Astrocyte of the cerebellum (primary cell): ENCODE measurements at places on chromosomes 7 and 10.
A peak's percentile ranks its signal among the peaks of the same experiment; 100 is the strongest.

GRCh38 chr10:30527623-30528428, 93.8 kb downstream of the MAP3K8 start:
- no peak for DNase-seq

DNA sequence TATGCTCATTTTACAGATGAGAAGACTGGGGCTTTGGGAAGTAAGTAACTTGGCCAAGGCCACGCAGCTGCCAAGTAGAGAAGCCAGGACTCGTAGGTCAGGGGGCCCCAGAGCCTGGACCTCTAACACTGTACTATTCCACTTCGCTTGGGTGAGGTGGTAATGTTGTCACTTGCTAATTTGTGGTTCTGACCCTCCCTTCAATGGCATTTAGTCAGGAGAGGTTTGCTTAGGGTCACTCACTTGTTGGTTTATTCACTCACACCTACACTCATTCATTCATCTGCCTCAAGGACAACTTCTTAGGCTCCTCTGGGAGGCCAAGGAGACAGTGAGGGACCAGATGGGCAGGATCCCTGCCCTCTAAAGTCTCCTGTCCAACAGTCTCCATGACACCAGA, 21.3 kb downstream of the BTBD16 start:
- DNase-seq, result no peak

GRCh38 chr10:60427709-60428386, 38.2 kb upstream of the ANK3 start:
- DNase-seq, result no peak

DNA sequence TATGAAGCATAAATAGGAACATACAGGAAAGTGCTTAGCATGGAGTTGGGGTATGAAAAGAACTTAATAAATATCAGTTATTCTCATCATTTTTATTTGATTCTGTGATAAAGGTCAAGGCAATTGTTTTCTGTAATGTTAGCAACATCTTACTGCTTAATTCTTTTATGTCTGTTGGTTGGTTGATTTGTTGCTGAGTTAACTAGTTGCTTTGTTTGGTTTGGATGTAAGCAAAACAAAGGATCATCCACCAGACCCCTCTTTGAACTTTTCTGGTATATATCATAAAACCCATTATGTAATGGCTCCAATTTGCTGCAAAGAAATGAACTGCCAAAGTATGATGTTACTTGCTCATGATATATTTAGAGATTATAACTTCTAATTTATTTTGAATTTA, 44.5 kb downstream of the CH25H start:
- no peak for DNase-seq

- DNase-seq, result no peak
Observed at GRCh38 chr7:128837521-128837921, 7.3 kb downstream of the FLNC start.

GRCh38 chr7:131074585-131074984, 253.1 kb upstream of the MKLN1 start:
- no peak for DNase-seq

DNA sequence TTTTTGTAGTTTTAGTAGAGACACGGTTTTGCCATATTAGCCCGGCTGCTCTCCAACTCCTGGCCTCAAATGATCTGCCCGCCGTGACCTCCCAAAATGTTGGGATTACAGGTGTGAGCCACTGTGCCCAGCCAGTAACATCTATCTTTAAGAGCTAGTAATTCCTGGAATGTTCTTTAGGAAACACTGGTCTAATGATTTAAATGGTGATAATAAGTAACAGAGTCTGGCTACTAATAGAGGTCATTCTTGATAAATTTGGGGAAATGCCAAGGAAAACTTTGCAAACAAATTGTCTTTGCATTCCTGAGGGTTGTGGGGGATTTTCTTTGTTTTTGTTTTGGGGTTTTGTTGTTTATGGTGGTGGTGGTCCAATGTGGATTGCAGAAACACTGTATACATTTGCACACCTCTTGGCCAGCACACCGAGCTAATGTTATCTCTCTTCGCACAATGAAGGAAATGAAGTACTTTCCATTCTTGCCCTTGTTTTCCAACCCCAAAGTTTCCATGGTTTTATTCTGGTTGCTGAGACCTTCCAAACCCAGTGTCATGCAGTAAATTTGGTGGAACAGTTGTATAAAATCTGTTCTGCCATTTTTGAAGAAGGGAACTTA, 51.3 kb upstream of the WIPF3 start:
- no peak for DNase-seq

GRCh38 chr10:76547352-76547972, 1090.1 kb downstream of the KCNMA1 start:
- peak; percentile 80 for DNase-seq

GRCh38 chr10:22606164-22606614, 108.2 kb downstream of the PIP4K2A start:
- DNase-seq, result no peak

DNA sequence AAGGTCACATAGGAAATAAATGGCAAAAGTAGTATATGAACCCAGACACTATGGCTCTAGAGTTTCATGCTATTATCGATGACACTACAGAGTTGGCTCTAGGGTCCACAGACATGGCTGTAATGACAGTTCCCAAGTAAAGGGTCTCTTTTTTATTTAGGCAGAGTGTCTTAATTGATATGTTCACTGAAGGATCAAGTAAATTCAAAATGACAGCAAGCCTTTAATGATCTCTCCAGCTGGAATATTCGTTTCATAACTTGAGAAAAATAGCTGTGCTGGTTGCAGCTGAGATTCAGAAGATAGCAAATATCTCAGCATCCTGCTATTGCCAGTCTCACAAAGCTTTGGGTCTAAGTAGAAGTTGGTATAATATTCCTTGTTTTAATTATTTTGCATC, 333.6 kb upstream of the MAGI2 start:
- DNase-seq, result no peak

DNA sequence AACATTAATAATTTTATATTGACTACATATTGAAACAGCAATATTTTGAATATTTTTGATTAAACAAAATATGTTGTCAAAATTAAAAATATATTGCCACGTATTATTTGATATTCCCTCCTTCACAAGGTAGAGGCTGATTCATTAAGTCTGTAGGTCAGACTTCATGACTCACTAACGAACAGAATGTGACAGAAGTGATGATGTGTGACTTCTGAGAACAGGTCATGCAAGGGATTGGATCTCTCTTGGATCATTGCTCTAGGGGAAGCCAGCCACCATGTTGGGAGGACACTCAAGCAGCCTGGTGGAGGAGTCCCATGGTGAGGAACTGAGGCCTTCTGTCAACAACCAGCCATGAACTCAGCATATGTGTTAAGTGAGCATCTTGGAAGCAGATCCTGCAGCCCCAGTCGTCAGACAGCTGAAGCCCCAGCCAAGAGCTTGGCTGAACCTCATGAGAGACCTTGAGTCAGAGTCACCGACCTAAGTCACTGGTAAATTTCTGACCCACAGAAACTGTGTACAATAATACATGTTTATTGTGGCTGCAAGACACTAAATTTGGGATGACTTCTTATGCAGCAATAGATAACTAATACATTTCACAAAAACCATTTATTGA, 66.6 kb downstream of the HTR5A start:
- no peak for DNase-seq

DNA sequence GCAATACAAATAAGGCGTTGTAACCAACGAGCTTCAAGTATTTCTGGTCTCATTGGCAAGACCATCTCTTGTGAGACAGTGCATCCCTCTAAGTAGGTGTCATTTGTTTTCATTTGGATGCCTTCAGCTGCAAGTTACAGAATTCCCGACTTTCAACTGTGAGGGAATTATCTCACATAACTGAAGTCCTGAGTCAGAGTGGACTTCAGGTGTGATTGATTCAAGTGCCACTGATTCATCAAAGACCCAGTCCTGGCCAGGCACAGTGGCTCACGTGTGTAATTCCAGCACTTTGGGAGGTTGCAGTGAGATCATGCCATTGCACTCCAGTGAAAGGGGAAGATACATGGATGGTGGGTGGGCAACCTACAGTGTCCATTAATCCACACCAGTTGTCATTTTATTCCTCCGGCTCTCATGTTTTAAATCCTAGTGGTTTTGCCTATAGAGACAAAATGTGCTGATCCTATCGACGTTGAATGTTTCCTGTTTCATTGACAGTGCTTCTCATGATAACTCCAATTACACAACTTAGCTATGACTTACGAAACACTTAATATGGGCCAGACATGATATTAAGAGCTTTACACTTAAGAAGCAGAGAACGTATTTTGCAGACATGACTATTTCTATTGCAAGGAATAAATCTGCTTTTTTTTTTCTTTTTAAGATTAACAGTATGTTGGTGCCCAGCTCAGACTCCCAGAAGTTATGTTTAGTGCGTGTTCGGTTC, 268.0 kb downstream of the FRMD4A start:
- DNase-seq, result no peak

- DNase-seq, result no peak
Observed at GRCh38 chr7:954330-955238, at the start of gene ADAP1. Gene ADAP1 (minus strand): TSS chr7:954680. CDS start chr7:954477, 203 bp downstream.

DNA sequence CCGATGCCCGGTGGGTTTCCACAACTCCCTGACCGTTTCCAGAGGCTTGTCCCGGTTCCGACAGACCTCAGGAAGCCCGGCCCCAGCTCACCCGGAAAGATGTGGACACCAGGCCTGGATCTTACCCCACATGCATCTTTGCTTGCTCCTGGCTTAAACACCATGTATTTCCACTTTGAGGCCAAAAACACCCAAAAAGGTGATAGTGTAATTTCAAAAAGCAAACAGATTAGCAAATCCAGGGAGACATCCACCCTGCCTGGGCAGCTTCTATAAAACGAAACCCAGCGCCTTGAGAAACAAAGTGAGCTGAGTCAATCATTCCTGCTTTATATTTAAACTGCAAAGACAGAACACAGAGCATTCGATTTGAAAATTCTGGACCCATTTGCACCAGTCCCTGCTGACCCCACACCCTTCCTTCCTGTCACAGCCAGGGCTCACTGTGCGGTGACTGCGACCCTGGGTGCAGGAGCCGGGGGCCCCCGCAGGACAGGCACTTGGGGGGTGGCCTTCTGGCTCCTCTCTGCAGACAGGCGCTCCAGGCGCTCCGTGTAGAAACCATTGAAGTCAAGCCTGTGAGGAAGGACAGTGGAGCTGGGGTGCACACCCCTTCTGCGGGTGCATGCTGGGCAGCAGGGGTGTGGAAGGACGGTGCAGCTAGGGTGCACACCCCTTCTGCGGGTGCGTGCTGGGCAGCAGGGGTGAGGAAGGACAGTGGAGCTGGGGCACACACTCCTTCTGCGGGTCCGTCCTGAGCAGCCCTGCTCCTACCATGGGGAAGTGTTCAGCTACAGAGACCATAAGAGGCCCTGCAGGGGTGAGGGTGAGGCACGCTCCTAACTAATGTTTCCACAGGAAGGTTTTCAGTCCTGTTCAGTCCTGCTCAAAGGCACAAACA, 2.9 kb upstream of the ADAM8 start:
- DNase-seq, result no peak
